ENCODE measurements at places on chromosomes 13 and 19.

DNA sequence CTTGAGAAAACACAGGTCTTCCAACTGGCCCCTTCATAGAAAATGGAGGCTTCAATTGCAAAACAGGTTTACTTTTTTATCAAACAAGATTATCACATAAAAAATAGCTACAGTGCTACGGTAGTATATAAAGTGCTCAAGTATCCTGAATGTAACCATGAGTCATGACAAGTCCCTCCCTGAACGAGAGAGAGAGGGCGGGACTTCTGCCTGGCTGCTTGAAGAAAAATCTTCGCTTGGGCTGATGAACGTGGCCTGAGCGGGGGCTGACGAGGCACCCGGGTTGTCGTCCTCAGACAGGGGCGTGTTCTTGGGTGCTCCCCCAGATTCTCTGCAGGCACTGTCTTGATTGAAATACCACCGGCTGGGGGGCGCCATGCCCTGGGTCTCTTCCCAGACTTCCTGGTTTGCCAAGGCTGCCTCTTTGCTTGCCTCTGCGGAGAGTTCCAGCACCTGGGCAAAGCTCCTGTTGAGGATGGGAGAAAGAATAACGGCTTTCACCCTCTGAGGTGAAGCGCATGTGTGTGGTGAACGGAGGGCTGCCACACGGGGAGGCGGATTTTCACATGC lies 23.2 kb upstream of the CPAMD8 start:
- DNase-seq, result no peak

DNA sequence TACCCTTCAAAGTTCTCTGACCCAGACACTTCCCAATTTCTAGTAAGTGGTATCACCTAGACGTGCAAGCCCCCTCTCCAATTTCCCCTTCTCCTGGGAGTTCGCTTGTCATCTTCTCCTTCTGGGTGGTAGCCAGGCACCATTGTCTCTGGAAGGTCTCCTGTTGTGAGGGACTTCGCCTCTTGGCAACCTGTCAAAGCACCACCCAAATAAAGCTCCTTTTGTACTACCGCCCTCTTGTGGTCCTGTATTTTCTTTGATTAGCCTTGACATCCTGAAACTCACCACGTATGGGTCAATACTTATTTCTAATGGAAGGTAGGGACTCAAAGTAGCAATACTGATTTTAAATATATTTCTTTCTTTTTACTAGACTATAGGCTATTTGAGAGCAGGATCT lies 8.2 kb downstream of the GPC5 start:
- no peak for DNase-seq

DNA sequence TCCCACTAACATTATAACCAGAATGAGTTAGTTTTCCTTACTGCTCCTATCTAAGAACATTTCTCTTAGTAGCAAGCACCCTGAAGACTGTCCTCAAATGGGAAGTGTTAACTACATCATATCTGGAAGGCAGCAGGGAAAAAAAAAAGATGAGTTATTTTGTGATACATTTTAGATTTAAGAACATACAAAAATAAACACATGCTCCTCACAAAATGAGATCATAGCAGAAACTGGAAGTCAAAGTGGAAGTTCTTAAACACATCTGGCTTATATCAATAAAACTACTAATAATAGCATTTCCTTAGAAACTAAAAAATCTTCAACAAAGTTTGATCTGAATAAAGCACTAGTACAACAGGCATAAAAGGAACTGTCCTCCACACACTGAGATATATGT lies 70.4 kb downstream of the SLITRK6 start:
- no peak for DNase-seq

- no peak for DNase-seq
Observed at GRCh38 chr13:49044836-49045235, 69.1 kb downstream of the FNDC3A start.

GRCh38 chr13:111046590-111047141 lies 68.4 kb upstream of the ARHGEF7 start:
- no peak for DNase-seq
